ENCODE measurements at places on chromosomes 16 and 17.
A peak's percentile ranks its signal among the peaks of the same experiment; 100 is the strongest.

GRCh38 chr16:88390735-88391134 lies 8.0 kb downstream of the ZNF469 start:
- no peak for DNase-seq

GRCh38 chr16:18024611-18025010 lies 311.9 kb downstream of the NPIPA8 start:
- DNase-seq, result no peak

- DNase-seq, result no peak
Observed at GRCh38 chr17:17650959-17651358, 30.3 kb upstream of the RAI1 start.

DNA sequence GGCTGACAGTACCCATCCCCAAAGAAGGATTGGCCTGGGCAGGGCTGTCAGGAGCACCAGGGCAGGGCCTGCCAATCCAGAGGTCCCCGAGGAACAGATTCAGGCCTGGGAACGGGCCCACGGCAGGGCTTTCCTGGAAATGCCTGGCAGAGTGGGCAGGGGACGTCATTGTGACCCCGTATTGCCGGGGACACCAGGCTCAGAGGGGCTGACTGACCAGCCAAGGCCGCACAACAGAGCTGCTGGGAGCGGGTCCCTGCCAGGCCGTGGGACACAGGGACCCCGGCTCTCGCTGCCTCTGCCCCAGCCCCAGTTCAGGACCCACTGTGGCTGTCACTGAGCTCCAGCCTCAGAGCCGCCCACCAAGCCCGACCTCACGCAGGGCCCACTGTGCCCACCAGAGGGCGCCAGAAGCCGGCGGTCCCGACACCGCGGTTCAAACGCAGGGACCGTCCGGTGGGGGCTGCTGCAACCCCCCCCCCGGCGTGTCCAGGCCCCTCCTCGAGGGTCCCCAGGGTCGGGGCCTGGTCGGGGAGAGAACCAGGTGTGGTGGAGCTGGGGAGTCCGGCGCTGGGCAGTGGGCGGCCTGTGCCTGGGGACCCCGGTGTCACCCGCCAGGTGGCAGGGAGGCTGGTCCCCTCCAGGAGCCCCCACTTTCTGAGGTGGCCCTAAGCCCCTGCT lies 15.2 kb upstream of the SSTR5 start:
- DNase-seq, result peak; percentile 44

- no peak for DNase-seq
Observed at GRCh38 chr16:80341263-80341662, 199.5 kb upstream of the DYNLRB2 start.

GRCh38 chr16:72604375-72604774 lies 432.4 kb upstream of the PMFBP1 start:
- DNase-seq, result no peak

GRCh38 chr16:31409433-31409832 lies 16.3 kb downstream of the ITGAD start:
- DNase-seq, result no peak

DNA sequence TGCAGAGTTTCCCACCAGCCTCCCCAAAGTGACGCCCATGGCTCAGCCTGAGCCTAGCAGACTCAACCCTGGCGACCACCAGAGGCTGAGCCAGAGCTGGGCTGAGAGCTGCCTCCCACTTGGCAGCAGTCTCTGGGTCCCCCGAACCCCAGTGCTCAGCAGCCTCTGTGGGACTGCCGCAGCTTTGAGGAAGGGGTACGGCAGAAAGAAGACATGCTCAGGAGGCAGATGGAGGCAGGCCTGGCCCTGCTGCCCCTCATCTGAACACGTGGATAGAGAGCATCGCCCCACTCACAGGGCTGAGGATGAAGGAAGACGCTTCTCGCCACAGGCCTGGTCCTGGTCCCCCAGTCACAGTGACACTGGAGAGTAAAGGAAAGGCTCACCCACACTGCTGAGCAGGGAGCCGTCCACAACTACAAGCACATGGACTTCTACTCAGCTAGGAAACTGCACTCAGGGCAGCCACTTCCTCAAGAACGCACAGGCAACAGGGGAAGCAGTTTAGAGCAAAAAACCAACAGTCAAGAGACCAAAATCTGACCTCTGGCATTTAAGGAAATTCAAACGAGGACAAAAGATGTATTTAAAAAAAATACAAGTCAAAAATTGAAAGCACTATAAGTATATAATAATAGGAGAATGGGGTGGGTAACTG lies 45.2 kb upstream of the GSG1L start:
- DNase-seq, result no peak

DNA sequence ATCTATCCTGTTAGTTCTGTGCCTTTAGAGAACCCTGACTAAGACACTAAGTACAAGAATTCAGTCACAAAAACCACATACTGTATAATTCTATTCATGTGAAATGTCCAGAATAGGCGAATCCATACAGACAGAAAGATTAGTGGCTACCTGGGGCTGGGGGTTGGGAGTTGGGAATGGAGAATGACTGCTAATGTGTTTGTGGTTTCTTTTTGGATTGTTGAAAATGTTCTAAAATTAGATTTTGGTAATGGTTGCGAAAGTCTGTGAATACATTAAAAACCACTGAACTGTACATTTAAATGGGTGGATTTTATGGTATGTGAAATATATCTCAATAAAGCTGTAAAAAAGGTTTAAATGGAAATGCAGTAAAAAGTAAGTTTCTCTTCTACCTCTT lies 80.4 kb upstream of the AKTIP start:
- no peak for DNase-seq

GRCh38 chr17:50363217-50364060 lies 9.5 kb downstream of the MRPL27 start:
- no peak for DNase-seq

- DNase-seq, result peak; percentile 51
Observed at GRCh38 chr16:29744541-29745101, 1.2 kb downstream of the C16orf54 start.

DNA sequence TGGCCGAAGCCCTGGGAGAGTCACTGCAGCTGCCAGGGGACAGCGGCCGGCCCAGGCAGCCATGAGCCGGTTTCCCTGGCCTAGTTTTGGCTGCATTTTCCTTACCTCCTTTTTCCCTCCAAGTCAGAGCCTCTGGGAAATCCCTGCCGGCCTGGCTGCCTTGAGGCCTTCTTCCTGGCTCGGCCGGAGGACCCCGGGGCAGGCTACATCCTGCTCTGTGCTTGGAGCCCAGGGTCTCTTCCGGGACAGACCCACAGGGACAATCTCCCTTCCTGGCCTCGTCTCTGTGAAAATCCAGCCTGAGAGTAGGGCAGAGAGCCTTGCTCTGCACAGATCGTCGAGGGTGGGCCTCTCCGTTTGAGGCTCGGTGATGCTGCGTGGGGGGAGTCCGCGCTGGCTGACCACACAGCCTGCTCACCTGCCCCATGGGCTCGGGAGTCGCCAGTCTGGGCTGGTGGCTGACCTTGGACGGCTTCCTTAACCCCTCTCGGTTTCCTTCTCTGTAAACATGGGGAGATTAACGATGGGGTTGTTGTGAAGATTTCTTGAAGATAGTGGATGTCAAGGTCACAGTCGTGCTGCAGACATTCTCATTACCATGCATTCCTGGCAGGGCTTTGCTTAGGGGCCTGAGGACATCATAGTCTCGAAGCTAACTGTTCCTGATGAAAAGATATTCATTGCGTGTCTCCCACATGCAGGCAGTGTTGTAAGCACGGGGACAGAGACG lies 34.8 kb upstream of the CIBAR2 start:
- no peak for DNase-seq

- DNase-seq, result no peak
Observed at GRCh38 chr17:5198472-5198871, 6.8 kb upstream of the ZNF594 start.

DNA sequence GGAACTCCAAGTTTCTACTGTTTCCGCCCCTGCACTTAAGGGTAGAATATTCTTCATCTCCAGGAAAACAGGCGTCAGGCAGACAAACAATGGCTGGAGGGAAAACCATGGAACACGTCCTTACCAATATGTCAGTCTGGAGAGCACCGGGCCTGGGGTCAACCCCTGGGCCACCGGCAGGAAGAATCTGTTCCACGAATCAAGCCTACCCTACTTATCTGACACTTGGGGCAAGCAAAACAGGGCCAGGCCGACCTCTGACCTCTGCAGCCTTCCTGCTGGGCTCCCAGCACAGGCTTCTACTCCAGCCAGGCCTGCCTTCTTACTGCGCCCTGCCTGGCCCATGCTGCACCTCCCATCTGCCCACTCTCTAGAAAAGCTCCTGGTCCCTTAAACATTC lies 10.1 kb downstream of the VAC14 start:
- DNase-seq, result no peak

DNA sequence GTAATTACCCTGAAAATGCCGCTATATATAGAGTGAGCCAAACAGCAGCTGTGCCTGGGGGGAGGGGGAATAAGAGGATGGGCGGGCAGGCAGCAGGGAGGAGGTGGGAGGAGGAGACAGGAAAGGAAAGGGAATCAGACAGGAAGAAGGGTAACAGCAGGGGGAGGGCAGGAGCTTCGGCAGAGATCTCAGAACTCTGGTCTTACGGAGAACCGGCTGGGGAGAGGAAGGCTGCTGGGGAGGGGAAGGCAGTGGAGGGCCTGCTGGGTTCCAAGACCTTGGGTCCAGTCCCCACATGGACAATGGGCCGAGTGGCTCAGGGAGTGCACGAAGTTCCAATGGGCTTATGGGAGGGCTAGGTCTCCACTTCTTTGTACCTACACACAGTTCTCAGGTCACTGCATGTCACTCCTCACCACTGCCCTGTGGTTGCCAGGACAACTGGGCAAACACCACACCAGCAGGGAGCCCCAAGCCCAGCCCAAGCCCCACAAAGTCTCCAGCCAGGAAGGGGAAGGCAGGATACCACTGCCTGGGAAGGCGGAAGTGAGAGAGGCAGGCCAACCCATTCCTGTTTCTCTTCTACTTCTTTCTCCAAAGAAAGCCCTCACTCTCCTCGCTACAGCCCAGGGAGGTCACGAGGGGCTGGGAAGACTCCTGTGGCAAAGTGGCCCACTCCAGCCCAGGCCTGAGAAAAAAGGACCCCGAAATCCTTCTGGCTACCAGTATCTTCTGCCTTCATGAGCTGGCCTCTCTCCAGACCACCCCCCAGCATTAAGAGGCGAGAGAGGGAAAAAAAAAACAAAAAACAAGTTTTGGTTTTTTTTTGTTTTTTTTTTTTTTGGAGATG lies 25.3 kb downstream of the G6PC3 start:
- DNase-seq, result no peak

DNA sequence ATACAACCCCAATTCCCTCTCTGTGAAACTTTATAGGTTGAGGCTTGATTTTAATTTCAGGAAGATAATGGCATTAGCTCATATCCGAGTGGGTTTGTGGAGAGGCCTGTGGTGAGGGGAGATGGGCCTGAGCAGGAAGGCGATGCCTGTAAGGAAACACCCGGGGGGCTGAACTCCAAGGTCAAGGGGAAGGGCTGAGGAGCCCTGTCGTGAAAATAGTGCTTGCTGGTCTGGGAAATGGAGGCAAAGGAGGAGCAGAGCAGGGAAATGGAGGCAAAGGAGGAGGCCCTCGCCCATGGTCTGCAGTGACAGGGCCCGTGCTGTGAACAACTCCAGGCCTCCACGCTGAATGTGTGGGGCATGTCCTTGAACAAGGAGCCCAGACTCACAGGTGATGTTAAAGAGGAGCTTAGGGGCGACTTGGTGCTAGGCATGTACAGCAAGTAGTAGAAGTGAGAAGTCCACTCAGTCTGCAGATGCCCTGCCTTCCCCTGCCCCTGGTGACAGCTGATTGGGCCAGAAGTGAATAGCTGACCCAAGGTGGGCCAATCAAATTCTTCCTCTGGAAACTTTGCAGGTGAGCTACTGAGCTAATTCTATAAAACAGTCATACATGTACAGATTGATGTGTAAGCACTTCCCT lies 38.1 kb downstream of the MRPS23 start:
- DNase-seq, result no peak

GRCh38 chr16:16861546-16861945 lies 482.6 kb downstream of the NPIPA7 start:
- DNase-seq, result peak; percentile 26

DNA sequence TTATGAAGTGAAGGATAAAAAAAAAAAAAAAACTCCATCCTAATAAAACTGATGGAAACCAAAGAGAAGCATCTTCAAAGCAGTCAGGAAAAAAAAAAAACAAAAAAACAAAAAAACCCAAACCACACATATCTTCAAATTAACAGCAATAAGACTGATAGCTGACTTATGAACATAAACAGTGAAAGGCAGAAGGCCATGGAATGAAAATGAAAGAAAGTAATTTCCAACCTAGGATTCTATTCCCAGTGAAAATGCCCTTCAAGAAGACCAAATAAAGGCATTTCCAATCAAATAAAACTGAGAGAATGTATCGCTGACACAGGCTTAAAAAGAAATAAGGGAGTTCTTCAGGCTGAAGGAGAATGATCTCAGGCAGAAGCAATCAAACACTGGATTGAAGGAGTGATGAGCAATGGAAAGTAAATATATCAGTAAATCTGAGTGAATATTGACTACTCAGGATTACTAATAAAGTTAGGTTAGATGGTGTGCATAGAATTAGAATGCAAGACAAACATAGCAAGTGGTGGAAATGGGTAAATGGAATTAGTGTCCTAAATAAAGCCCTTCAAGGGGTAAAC lies 92.1 kb downstream of the USP31 start:
- DNase-seq, result no peak

- no peak for DNase-seq
Observed at GRCh38 chr17:17931159-17931558, 41.0 kb downstream of the TOM1L2 start.

GRCh38 chr16:71585318-71585703 lies 8.4 kb upstream of the TAT start:
- no peak for DNase-seq

GRCh38 chr17:49993423-49994060 lies 1.5 kb downstream of the DLX3 start:
- DNase-seq, result no peak

- no peak for DNase-seq
Observed at GRCh38 chr16:72961115-72961832, 86.7 kb downstream of the ZFHX3 start.

DNA sequence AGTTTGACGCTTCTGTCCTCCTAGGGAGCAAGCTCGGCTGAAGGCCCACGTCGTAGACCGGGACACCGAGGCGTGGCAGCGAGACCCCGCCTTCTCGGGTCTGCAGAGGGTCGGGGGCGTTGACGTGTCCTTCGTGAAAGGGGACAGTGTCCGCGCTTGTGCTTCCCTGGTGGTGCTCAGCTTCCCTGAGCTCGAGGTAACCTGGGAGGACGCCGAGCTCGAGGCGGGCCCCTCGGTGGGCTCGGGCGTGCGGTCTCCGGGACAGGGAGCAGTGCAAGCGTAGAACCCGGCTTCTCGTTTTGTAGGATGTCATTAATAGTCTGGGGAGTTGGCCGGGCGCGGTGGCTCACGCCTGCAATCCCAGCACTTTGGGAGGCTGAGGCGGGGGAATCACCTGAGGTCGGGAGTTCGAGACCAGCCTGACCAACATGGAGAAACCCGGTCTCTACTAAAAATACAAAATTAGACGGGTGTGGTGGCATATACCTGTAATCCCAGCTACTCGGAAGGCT lies 715 bp downstream of the ENDOV start:
- DNase-seq, result no peak
